Retina (tissue), 1 donor: ENCODE measurements at places on chromosomes 2 and 18.

DNA sequence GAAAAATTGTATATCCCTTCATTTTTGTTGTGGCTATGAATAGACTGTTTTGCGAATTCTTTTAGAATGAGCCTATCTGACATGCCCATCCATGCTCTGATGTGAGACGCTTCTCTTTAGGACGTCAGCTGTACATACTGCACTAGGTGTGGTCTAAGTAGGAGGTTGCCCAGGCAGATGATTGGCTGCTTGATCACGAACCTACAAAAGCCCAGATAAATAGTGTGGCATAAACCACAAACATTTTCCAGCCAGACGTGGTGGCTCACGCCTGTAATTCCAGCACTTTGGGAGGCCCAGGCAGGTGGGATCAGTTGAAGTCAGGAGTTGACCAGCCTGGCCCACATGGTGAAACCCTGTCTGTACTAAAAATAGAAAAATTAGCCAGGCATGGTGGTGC, 251.8 kb downstream of the AGAP1 start:
- no peak for DNase-seq

- no peak for DNase-seq
Observed at GRCh38 chr2:217954469-217954868, 48.3 kb downstream of the TNS1 start.

- no peak for DNase-seq
Observed at GRCh38 chr2:192645811-192646598, 451.3 kb upstream of the TMEFF2 start.

DNA sequence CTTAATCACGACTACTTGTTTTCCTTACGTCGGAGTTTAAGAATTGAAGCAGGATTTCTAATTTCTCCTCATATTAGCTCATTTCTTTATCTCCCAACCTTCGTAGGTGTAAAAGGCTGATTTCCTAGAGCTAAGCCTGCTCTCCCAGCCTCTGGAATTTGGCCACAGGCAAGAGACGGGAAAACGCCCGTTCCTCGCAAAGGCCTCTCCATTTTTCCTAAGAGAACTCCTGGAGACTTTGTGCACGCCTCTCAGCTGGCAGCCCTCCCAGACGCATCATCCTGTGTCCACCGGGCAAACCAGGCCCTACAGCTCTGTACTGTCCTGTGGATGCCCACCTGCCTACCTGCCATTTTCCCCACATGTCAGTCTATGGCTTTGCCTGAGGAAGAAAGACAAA, 106.3 kb downstream of the FTCDNL1 start:
- no peak for DNase-seq

- DNase-seq: peak; percentile 78
Observed at GRCh38 chr2:162840598-162841246, 2.2 kb upstream of the KCNH7 start.

DNA sequence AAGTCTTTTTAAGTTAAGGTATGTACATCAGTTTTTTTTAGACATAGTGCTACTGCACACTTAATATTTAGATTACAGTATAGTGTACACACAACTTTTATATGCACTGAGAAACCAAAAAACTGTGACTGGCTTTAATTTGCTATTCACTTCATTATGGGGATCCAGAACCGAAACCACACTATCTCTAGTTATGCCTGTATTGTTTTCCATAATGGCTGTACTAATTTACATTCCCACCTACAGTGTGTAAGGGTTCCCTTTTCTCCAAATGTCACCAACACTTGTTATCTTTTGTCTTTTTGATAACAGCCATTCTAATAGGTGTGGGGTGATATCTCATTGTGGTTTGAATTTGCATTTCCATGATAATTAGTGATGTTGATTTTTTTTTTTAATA, 213.4 kb upstream of the CCDC150 start:
- no peak for DNase-seq

GRCh38 chr2:141676139-141676538, 454.7 kb downstream of the LRP1B start:
- no peak for DNase-seq

DNA sequence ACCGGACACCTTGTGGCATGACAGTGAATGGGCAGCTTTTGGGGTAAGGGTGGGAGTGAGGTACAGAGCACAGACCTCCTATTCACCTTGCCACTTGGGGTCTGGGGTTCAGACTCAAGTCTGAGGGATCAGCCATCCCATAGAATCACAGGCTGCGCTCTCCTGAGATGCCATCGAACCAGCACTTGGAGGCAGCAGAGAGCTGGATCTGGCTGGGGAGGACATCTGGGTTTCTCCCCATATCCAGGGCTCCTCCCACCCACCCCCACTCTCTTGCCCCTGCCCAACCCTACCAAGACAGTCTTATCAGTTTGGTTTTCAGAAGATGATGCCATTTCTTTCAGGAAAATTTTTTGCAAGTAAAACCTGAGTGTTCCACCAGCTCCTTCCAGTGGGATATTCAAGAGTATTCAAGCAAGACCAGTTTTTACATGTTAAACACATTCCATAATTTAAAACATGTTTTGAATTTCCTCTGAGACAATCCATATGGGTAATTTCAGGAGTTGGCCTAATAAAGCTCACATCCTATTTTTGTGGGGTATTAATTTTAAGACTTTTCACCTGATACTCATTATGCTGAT, 29.2 kb upstream of the TEX44 start:
- DNase-seq: peak; percentile 48

DNA sequence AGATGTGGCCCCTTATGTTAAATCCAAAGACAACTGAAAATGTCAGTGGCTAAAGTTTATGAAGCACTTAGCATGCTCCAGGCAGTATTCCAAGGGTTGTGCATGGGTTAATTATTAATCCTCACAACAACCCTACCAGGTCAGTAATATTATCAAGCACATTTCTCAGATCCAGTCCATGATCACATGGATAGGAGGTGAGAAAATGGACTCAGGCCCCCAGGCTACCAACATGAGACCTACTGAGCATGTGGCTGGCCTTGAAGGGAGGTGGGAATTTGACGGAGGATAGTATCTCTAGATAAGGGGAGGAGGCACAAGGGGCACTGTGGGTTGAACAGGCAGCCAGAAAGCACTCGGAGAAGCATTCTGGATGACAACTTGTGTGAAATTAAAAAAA, 412.0 kb downstream of the MEIS1 start:
- no peak for DNase-seq

GRCh38 chr2:192186806-192187205, 7.9 kb downstream of the TMEFF2 start:
- no peak for DNase-seq

DNA sequence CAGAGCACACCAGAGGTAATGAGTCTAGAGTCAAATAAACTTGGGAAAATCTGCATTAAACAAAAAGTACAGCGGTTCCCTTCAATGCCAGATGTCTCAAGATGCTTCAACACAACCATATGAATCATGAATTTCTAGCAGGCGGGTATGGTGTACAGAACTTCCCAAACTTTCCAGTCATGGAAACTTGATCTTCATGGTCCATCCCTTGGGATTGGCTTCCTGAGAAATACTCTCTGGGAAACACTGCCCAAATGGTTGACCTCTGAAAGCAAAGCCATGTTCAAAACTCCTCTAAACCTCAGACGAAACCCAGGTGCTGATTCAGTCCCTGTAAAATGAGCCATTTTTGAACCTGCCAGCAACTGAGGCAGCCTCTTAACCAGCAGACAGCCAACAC, 16.4 kb upstream of the TMEM247 start:
- no peak for DNase-seq

- no peak for DNase-seq
Observed at GRCh38 chr18:80200171-80200931, 47.0 kb downstream of the PARD6G start.

- DNase-seq: no peak
Observed at GRCh38 chr18:47163241-47163640, 12.9 kb downstream of the IER3IP1 start.

- no peak for DNase-seq
Observed at GRCh38 chr2:30702694-30703093, 104.6 kb downstream of the CAPN13 start.

GRCh38 chr2:166361351-166362153, 14.2 kb downstream of the SCN9A start:
- no peak for DNase-seq

GRCh38 chr2:46850742-46851141, 64.9 kb downstream of the MCFD2 start:
- DNase-seq: no peak

DNA sequence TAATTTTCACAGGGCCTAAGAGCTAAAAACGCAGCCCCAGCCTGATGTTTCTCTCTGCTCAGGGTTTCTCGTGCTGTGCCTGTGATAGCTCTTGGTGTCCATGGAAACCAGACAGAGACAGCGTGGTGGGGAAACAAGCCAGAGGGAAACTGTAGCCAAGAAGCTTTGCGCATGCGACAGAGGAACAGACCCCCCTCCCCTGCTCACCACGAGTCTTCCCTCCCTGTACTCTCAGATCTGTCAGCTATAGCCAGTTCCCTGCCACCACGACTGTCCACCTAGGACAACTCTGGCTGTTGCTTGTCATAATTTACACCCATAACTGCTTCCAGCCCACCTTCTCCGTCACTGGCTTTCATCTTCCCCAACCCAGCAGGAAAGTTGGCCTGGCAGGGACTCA, 13.2 kb upstream of the DNAJC27 start:
- peak; percentile 76 for DNase-seq

- DNase-seq: no peak
Observed at GRCh38 chr18:7953095-7953958, 386.2 kb downstream of the PTPRM start.

DNA sequence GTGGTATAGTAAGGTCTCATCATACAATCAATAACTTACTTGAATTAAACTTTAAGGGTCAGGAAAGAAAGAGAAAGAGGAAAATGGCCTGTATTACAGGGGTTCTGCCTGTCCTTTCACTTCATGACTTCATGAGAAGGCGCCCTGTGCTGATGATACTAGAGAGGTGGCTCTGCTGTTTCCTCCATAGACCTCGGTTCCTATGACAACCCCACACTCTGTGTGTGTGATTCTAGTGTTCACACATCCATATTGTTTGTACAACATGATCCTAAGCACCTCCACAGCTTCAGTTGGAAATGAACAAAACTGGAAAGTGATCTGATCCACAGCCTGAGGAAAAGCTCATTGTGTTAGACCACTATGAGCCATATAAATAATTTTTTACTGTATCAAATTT, 7.0 kb upstream of the REEP1 start:
- DNase-seq: no peak

DNA sequence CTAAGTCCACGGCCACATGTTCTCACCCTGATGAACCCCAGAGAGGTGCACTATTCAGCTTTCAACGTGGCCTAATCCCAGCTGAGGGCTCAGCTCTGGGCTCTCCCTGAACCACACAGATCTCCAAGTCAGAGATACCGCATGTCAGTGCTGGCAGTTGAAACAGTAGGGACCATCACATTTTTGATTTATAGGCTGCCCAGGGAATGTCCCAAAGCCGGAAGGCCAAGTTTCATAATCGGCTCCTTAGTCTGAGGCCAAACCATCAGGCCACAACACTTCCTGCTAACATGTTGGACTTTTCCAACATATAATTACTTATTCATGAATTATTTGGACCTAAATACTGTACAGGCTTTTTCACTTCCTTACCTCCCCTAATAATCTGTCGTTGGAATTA, 91.9 kb upstream of the KLHL29 start:
- no peak for DNase-seq

- DNase-seq: no peak
Observed at GRCh38 chr2:210461401-210461800, 15.2 kb downstream of the LANCL1 start.

GRCh38 chr2:135820003-135820618, 16.9 kb downstream of the LCT start:
- DNase-seq: no peak

GRCh38 chr2:46239847-46240181, 57.4 kb upstream of the EPAS1 start:
- DNase-seq: no peak

GRCh38 chr2:240165034-240165433, 24.6 kb upstream of the OTOS start:
- DNase-seq: no peak

GRCh38 chr2:60526623-60527022, 26.8 kb downstream of the BCL11A start:
- no peak for DNase-seq

- no peak for DNase-seq
Observed at GRCh38 chr2:218264773-218265561, 4.2 kb downstream of the GPBAR1 start.

DNA sequence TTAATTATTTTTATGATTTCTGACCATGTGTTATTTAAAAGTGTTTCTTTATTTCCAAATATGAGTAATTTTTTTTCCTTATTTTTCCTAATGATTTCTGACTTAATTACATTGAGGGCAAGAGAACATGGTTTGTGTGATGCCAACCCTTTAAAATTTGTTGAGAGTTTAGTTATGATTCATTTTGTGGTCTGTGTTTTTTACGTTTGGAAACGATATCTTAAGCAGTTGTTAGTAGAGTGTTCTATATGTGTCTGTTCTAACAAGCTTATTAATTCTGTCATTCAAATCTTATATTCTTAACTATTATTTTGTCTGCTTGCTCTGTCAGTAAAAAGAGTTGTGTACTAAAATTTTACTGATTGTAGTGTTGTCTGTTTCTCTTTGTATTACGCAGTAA, 15.0 kb downstream of the NAB1 start:
- DNase-seq: no peak

GRCh38 chr18:49725809-49726674, 87.3 kb downstream of the ACAA2 start:
- DNase-seq: peak; percentile 56

DNA sequence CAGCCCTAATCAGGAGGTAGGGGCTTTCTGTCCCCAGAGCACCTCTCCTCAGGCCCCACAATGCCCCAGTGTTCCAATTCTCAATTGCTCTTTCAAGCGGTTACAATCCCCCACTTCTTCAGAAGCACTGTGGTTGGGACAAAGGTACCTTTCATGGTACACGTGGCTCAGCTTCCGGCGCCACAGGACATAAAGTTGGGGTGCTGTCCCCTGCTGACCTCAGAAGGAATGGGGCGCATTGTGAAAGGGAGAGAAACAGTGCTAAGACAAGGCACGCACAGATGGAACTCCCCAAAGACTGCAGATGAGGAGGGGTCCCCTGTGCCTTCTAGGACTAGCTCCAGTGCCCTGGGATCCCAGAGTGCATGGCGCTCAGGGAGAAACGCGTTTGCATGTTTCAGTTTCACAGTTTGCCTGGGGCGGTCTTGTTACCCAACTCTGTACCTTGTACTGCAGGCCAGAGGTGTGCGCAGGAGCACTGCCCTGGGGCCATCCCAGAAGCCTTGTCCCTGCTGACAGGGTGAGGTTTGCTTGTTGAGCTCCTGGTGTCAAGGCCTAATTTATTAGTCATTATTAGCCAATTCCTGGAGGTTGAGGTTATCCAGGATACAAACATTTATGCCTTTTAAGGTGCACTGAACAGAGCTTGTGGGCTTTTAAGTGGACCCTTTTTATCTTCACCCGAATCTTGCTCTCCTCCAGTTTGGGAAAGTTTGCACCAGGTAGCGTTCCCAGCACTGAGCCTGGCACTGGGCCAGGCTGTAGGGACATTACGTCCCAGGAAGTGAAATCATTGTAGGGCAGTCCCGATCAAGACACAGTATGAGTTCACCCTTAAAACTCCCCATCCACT, 7.6 kb downstream of the CNDP1 start:
- no peak for DNase-seq

DNA sequence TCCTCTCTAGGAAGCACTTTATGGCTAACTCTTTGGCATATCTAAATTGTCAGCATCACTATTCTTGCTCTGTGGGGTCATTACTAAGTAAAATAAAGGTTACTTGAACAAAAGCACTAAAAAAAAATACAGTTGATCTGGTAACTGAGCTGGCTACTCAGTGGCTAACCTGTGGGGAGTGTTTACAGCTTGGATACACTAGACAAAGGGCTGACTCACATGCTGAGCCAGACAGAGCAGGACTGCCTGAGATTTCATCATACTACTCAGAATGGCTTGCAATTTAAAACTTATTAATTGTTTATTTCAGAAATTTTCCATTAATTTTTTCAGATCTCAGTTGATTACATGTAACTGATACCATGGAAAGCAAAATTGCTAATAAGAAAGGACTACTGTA, 1690.4 kb upstream of the SLC39A10 start:
- no peak for DNase-seq
